NCI-H1436 (cell line): ENCODE measurements at places on chromosomes 11 and 22.

- no peak for DNase-seq
Measured at GRCh38 chr11:121688860-121689614, 236.3 kb upstream of the SORL1-AS1 start.

DNA sequence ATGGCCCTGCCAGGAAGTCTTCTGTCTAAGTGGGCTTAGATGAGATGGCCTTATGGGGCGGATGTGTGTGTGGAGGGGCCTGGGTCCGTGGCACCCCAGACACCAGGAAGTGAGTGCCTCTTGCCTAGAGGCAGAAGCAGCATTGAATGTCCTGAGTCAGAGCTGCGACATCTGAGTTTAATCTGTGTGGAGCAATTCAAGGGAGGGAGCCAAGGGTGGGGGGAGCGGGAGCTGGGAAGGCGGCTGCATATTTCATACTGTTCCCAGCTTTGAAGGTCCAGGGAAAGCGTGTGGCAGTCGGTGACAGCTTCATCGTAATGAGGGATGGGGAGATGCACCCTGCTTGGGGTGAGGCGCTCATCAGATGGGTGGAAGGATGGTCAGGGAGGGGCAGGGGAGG, 73.5 kb upstream of the THY1 start:
- DNase-seq = no peak

DNA sequence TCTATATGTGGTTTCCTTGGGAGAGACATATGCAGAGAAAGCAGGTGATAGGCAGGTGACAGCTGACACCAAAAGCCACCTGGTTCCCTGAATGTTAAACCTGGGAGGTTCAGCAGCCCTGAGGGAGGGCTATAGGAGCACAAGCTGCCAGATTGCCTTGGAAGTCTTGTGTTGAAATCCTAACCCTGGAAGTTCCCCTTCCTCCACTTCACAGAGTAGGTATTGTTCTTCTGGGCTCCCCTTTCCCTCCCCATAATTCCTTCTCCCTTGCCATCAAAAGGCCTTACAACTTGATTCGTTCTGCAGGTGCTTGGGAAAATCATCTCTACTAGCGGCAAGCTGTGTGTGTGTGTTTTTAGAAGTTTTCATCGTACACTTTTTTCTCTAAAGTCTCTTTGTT, 5.4 kb downstream of the LDLRAD3 start:
- DNase-seq = no peak

DNA sequence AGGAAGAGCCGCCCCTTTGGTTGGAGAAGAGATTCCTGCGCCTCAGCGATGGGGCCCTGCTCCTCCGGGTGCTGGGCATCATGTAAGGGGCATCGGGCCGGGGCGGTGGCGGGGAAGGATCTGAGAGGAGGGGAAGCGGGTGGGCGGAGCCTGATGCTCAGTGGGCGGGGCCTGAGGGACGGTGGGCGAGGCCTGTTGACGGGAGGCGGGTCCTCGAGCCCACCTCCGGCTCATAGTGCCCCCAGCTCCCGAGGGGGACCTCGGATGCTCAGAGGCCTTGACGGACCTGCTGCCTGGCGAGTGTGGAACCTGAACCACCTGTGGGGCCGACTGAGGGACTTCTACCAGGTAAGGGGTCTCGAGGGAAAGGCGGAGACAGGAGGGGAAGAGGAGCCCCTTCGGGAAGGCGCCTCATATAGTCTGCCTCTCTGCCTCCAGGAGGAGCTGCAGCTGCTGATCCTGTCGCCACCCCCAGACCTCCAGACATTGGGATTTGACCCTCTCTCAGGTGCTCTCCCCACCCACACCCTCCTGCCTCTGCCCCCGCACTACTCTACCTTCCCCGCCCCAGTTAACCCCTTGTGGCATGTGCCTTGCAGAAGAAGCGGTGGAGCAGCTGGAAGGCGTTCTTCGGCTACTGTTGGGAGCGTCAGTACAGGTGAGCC, 799 bp downstream of the CCDC88B start:
- DNase-seq = no peak

- DNase-seq = no peak
Measured at GRCh38 chr22:18033204-18033998, 9.0 kb upstream of the MICAL3 start.

- DNase-seq = no peak
Measured at GRCh38 chr22:44546686-44547310, 48.8 kb upstream of the RTL6 start.

DNA sequence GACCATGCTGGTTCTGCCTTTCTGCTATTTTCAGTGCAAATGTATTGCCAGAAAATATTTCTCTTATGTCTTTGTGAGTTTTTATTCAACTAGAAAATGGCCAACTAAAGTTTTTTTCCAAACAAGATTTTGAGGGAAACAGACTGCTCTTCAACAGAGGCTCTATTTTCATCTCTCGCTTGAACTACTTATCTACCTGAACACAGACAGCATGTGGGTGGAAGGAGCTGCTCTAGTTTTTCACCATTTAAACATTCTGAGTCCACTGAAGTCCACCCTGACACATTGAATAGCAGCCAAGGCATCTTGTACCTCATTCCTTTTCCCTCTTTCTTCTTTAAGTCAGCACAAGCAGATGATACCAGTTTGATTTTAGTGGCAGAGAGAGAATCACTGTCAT, 9.8 kb upstream of the OR9I1 start:
- no peak for DNase-seq

DNA sequence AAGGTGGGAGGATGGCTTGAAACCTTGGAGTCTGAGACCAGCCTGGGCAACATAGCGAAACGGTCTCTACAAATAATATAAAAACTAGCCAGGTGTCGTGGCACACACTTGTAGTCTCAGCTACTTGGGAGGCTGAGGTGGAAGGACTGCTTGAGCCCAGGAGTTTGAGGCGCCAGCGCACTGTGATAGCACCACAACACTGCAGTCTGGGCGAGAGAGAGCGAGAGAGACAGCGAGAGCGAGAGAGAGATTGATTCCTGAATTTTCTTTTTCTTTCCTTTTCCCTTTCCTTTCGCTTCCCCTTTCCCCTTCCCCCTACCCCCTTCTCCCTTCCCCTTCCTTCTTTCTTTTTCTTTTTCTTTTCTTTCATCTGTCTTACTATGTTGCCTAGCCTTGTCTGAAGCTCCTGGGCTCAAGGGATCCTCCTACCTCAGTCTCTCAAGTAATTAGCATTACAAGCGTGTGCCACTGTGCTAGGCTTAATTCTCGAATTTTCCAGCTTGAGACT, 162.4 kb upstream of the ZBED5 start:
- no peak for DNase-seq

GRCh38 chr11:131038597-131038996, 122.3 kb upstream of the SNX19 start:
- no peak for DNase-seq

DNA sequence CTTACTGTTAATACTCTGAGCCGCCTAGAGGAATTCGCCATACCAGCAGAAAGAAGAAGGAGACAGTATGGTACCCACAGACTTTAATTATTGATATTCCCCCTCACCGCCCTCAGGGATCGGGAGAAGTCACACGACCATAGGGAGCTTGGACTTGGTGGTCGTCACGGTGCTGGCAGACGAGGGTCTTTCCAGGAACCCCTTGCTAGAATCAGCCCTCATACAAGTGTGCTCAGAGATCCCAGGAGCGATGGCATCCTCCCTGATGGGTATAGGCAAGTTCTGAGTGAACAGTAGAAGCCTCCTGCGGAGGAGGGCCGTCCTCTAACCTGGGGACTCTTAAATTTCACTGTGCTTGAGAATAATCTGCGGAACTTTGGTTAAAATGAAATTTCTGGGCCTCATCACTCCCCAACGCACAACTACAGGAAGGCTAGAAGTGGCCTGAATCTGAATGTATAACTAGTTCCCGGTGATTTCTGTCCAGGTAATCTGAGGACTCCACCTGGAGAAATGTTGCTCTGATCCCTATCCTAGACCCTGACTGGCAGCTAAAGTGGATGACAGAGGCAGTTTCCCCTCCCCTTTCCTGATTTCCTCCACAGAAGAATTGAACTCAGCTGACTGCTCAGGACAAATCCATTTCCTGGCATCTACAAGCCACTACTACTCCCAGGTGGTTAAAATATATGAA, 4.5 kb downstream of the VSIG2 start:
- no peak for DNase-seq

DNA sequence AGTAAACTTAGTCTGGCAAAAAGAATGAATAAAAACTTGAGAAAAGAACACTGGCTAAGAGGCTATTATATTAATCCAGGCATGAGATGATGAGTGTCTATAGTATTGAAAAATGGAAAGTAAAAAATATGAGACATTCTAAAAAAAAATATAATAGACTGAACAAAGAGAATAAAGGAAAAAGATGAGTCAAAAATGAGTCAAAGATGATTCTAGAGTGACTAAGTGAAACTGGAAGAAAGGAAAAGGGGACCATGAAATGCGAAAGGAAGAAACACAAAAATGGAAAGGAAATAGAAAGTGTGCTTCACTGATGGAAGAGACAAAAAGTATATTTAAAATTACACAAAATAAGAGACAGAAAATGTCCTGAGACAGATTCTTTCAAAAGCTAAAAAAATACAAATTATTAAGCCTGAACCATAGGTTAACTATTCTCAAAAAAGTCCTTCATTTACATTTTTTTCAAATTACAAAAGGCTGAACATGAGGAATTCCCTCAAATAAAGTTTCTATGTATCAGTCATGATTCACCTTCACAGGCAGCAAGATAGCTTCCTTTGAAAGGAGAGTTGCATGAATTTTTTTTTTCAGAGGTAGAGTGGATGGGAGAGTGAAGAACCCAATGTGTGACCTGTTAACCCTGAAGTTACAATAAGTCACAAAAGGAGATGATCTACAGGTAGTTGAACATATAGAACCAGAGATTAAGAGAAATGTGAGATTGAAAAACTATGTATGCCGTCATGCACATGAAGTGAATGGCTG, 75.2 kb downstream of the EIF3M start:
- DNase-seq = no peak

GRCh38 chr11:58926695-58927094, 12.6 kb upstream of the GLYATL1 start:
- no peak for DNase-seq

- no peak for DNase-seq
Measured at GRCh38 chr11:41245184-41245583, 214.3 kb downstream of the LRRC4C start.

DNA sequence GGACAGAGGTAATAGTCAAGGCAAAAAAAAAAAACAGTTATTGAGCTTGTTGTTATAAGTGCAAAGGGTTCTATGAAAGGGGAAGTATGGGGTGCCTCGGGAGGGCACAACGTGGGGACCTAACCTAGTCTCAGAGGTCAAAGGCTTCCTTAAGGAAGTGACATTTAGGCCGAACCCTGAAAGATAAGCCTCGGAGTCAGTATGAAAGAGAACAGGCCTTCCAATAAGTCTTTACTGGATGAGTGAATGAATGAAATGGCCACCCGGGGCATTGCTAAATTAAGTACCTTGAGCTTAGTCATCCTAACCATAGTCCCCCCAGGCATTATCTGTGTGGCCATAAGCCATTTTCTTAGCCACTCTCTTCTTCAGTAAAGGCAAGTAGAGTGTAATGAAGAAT, 19.7 kb downstream of the FLI1 start:
- DNase-seq = no peak

- DNase-seq = no peak
Measured at GRCh38 chr22:30885001-30885366, 83.6 kb downstream of the MORC2 start.

DNA sequence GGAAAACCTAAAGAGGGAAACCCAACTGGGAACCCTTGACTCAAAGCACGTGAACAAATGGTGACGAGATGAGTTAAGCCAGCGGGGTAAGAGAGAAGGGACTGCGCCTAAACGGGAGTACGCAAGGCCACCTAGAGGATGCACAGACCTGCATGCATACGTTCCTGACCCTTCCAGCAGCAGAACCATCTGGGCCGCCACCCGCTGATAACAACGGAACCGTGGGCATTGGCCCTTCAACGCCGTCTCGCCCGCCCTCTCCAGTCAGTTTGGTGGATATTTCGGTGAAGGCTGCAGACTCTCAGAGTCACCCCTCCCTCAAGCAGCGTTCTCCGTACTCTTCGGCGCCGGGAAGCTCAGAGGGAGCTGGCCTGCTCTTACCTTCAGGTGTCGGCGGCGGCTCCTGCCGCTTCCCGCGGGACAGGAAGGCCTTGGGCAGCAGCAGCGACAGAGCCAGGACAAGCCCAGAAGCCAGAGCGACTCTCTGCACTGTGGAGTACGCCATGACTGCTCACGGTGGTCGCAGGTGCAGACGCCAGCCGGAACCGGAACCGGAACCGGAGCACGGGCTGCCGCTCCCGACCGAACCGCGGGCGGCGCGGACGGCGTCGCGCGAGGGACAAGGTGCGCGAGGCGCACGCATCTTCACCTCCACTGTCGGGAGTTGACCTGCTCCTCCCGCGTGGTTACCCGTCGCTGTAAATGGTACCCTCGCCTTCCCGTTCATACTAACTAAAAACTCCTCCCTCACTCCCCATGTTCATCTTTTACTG, at the start of gene RIC3:
Gene RIC3, minus strand, starts transcription at position 541 of the 773 bp plus-strand sequence. Its CDS starts 36 bp downstream, at position 505.
- peak; percentile 34 for DNase-seq

DNA sequence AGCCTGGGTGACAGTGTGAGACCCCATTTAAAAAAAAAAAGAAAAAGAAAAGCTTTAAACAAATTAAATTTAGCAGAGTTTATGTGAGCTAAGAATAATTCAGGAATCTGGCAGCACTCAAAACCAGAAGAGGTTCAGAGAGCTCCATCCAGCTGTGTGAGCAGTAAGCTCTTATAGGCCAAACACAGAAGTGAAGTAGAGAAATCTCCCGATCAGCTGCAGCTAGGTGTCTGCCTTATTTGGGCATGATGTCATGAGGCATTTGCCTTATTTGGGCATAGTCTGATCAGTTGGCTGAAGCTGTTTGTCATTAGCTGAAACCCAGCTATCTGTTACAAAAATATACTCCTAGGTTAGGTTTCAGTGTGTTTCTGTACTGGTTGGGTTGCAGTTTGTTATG, 8.2 kb downstream of the MS4A15 start:
- DNase-seq = no peak

- no peak for DNase-seq
Measured at GRCh38 chr11:65685981-65686380, 23.3 kb upstream of the RELA start.

DNA sequence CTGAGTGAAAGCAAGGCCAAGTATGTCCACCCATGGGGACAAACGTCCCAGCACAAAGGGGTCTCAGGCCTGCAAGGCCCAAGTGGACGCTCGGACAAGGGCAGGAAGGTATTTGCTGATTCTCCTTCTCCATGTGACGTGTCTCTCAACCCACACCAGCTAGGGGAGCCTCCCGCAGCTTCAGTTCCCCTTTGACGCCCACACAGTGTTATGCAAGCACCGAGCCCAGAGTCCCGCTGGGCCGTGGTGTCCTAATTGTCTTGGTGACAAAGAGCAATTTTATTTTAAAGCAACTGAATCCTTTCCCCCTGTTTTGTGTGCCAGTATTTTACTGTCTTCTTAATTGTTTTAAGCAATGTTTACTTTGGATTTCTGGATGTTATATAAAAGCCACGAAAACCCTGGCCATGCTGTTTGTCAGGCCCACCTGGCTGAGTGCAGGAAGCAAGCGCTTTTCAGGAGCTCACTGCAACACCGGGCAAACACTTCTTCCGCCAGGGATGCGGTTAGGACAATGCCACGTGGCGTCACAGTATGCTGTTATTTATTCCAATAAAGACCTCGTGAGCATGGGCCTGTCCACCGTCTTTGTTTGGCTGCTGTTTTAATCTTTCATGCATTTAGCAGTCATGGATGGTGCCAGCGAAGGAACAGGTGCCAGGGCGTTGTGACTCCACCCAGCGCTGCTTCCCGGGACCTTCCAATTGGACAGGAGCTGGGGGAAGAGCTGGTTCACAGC, 8.2 kb upstream of the PARVG start:
- no peak for DNase-seq

- peak; percentile 5 for DNase-seq
Measured at GRCh38 chr11:27040302-27041115, at the start of gene BBOX1. Gene BBOX1 (plus strand): TSS chr11:27040815. CDS start chr11:27055431, 14,616 bp downstream.

GRCh38 chr11:100396266-100396665, 290.8 kb upstream of the ARHGAP42 start:
- no peak for DNase-seq

- DNase-seq = no peak
Measured at GRCh38 chr11:115420505-115420904, 83.7 kb downstream of the CADM1 start.
